ENCODE measurements at places on chromosomes 13 and 19.

DNA sequence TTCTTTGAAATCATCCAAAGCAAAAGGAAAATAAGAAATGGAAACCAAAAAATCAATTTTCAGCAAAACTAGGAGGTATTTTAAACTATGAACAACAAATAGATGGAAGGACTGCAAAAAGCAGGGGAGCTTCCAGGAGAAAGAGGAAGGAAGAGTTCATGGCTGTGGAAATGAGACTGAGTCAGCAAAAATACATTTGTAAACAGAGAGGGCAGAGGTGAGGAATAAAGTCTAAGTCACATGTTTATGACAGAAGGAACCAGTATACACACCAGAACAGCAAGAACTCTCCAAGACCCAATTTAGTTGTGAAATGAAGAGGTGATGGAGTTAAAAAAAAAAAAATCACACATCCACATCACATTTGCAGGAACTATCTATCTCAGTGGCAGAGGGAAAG lies 69.6 kb downstream of the RNASEH2B start:
- no peak for DNase-seq

- DNase-seq, result no peak
Measured at GRCh38 chr13:74573654-74574053, 439.4 kb upstream of the KLF12 start.

DNA sequence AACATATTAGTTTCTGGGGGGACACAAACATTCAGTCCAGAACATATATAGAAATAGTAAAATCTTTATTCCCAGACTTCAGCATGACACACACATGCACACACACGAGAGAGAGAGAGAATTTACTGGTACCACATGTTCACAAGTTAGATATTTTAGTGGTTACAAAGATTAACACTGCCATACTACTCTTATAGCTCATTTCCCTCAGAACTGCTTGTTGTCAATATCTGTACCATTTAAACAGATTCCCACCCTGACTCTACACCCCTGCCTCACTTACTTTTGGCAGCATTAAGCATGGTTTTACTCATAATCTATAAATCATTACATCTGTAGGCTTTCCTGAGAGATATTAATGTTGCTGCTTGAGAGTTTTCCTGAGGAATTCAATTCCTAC lies 524.7 kb upstream of the HTR2A start:
- DNase-seq, result no peak

DNA sequence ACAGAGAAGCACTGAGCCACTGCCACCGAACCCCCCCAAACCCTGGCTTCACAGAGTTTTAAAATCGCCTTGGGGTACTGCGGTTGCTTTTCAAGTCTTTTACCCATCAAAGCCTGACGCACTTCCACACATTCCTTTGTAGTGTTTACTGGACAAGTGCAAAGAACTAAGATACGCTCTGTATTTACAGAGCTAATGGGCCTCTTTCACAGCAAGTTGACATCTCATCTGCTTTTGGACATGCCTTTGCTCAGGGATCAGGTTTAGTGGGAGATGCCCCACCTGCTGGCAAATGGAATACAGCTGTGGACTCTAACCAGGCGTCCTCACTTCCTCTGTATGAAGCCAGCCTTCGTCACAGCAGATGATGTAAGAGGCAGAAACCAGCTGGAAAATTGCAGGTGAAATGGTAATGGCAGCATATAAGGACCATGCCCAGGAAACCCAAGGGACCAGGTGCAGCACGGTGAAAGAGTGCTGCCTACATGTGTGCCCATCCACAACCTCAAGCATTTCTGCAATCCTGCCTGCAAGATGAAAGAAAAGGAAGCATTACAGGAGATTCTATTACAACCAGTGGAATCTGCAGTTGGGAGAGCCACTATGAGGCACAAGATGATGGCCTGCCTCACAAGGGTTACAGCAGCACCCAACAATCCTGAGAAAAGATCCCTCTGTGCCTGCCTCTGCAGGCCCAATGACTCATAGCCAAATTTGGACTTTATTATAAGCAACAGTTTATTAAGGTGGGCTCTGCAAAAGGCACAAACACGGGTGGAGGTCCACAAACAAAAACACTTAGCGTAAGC lies 34.7 kb downstream of the BRD4 start:
- peak; percentile 78 for DNase-seq

- no peak for DNase-seq
Measured at GRCh38 chr13:38707460-38707859, 20.6 kb downstream of the FREM2 start.

DNA sequence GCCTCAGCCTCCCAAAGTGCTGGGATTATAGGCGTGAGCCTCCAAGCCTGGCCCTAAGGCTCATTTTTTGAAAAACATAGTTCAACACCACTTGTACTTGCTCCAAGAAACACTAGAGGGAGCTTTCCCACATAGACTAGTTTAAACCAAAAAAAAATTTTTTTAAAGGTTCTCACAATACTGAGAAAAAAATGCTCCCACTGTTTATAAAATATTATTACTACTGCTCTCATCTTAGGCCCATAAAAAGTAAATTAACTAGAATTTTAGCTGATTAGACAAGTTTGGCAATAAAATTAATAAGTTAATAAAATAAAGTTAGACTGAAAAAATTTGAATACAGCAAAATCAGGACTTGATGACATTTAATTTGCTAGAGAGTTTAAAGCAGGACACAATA lies 109.5 kb downstream of the TBC1D4 start:
- DNase-seq, result peak; percentile 64

GRCh38 chr13:98803111-98803561 lies 50.7 kb upstream of the SLC15A1 start:
- no peak for DNase-seq

DNA sequence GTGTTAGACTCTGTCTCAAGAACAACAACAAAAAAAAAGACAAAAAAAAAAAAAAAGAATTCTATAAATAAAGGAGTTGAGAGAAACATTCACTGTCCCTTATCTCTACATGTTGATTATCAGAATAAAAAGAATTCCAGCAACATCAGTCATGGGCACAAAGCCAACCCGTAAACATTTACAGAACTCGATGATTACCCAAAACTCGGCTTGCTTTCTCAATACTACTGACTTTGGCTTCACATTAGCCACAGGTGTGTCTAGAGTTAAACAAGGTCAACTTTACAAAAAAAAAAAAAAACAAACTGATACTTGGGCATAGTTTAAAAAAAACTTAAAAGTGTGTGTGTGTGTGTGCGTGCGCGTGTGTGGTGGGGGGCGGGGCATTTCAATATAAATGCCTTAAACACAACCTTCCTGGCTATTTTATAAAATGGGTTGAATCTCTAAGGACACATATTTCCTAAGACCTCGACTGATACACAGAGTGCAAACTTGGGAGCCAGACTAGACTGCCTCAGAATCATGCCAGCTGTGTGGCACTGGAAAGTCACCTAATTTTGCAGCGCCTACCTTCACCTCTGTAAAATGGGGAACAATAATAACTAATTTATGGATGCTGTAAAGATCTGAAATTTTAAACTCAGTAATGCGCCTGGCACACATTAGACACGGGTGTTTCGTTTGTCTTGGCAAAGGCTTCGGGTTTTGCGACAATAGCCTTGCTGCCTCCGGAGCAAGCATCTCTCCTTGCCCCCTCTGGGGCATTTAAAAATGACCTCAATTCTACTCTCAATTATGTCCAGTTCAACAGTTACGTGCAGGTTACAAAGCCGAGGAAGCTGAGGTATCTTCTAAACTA lies 922 bp downstream of the EBPL start:
- no peak for DNase-seq

- DNase-seq, result no peak
Measured at GRCh38 chr13:57653229-57653989, 21.9 kb downstream of the PCDH17 start.

GRCh38 chr19:566403-566802 lies 6.0 kb upstream of the BSG start:
- no peak for DNase-seq

GRCh38 chr13:25602176-25602575 lies 230.4 kb downstream of the ATP8A2 start:
- no peak for DNase-seq

DNA sequence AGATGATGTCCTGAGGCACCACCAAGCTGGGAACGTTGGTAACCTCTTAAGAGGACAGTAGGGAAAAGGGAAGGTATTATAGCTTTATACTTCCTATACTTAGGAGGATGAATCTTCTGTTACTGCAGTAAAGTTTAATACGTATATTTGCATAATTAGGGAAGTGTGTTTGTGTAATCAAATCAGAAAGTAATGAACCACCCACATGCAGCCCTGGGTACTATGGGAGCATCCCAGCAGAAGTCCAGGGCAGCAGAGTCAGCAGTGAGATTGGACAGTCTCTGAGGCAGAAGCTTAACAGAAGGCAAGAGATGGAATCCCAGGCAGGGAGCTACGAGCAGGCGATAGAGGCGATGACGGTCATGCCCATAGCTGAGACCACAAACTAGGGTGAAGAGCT lies 12.5 kb downstream of the SAFB start:
- DNase-seq, result no peak

GRCh38 chr19:4660993-4661392 lies 9.1 kb downstream of the MYDGF start:
- DNase-seq, result no peak

DNA sequence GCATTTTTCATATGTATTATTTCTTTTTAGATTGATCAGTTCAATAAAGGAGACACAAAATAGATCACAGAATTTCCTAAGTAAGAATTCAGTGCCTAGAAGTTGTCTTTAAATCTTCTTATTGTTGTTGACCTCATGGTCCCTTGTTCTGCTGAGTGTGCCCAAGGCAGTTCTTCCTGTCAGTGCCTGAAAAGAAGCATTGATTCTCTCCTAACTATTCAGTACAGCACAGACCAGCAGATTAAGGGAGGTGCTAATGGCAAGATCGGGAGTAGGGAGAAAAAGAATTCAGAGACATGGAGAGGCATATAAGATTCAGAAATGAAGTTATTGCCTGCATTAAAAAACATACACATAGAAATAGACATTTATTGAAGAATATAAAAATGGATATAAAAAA lies 180.5 kb upstream of the PCDH9 start:
- DNase-seq, result no peak

DNA sequence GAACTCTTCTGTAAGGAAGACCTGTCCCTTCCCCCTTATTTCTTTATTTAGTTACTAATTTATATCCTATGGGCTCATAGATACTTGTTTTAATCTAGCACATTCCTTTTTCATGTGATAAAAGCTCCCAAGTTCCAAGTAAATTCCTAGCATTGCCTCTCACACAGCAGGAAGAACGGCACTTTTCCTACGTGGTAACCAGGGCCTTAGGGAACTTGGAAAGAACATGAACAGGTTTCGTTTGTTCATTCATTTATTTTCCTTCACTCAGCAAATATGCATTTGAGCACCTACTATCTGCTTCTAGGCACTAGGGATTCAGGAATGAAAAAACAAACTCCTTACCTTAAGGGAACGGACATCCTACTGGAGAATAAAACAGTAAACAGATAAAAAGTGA lies 125.1 kb downstream of the SIPA1L3 start:
- DNase-seq, result no peak

DNA sequence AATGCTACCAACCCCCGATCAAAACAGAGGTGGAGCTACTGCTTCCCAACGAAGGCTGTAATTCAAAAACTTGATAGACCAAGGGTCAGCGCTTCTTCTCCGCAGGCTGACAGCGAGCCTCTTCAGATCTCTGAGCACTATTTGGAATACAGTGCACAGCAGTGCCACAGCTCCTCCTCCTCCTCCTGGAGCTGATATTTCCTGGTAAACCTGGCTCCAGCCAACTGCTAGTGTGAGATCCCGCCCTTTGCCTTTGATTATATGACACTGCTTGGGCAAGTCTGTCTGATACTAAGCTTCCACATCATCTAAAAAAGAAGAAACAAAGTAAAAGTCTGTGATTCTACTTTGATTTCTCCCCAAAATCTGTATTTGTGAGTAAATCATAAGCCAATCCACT lies 710.5 kb downstream of the DACH1 start:
- DNase-seq, result no peak

GRCh38 chr13:26601669-26602068 lies 44.2 kb downstream of the WASF3 start:
- no peak for DNase-seq

DNA sequence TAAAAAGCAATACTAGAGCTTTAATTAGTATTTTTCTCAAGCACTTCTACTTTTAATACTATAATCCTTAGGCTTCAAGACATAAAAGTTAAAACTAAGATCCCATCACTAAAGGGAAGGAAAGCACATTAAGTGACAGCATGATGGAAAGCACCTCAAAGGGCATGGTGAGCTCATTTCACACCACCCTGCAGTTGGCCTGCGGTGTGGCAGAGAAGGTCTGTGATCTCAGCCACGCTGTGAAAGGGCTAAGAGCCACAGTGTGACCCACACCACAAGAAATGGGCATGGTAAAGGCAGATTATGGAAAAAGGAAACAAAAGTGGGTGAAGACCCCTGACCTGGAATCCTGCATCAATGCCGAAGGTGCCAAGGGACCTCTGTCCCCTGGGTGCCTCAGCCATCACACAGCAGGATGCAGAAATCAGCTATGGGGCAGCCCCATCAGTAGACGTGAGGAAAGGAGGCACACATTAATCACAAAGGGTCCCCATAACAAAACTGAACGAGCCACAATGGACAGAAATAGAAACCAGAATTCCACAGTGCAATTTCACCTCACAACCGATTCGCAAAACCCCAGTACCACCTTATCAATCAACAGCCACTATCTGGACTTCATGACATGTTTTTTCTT lies 33.6 kb downstream of the TUBGCP3 start:
- no peak for DNase-seq

GRCh38 chr19:4653793-4654436 lies 14.6 kb downstream of the TNFAIP8L1 start:
- no peak for DNase-seq

- DNase-seq, result no peak
Measured at GRCh38 chr13:108700422-108701170, 71.2 kb downstream of the MYO16 start.

GRCh38 chr13:31018511-31018910 lies 86.1 kb downstream of the TEX26 start:
- DNase-seq, result no peak

DNA sequence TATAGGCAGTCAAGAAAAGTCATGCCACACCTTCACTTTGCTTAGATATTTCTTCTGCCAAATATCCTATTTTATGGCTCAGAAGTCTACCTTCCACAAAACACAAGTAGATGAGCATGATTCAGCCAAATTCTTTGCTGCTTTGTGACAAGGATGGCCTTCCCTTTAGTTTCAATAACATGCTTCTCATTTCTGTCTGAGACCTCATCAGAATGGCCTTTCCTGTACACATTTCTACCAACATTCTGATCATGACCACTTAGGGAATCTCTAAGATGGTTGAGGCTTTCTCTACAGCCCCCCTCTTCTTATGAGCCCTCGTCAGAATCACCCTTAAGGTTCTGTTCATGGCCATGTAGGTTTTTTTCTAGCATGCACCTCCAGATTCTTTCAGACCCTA lies 96.2 kb downstream of the COL4A2 start:
- DNase-seq, result no peak

- DNase-seq, result no peak
Measured at GRCh38 chr13:103883698-103884097, 817.5 kb upstream of the SLC10A2 start.

- DNase-seq, result no peak
Measured at GRCh38 chr19:2865334-2866100, 1.6 kb upstream of the ZNF556 start.

DNA sequence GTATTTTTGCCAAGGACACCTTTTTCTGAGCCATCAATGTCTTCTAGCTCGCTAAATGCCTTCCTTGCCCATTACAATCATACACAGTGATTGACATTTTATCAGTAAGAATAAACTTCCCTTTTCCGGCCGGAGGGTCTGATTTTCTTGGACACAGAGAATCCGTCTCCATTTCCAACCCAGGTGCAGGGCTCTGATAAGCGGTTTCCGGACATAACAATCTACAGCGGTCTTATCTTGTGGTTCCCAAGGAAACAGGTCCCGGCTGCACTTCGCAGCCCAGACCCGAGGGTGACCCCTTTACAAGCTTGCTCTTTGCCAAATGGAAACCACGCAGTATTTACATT lies 5.1 kb upstream of the ZNF77 start:
- DNase-seq, result no peak
